ENCODE measurements at places on chromosomes 13 and 19.

DNA sequence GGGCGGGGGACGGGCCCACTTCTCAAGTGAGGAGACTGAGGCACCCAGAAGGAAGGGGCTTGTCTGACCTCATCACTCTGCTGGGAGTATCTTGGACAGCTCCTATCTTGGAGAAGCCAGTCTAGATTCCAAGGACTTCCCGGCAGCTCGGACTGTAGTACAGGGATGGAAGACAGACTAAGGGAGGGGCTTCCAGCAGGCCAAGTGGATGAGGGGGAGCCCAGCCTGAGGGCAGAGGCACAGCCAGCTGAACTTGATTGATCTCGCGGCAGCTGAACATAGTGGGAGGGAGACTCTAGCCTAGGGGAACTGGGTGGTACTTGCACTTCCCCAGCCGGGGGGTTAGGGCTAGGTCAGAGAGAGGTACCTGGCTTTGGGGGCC lies 711 bp downstream of the CILP2 start:
- no peak for DNase-seq

DNA sequence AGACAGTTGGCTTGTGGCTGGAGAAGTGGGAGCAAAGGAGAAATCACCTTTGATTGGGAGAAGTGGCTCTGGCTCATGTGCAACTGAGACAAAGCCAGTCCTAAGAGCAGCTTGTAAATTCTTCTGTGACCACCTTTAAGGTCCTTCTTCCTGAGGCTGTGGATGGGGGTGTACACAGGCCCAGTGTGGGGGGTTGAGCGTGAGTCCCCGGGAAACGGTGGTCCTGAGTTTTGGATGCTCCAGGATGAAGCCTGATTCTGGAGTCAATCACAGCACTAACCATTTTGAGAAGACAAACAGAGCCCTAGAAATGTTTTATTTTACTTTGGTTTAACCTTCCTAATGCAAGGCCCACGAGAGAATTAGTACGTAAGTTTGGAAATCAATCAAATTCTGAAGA lies 3.9 kb upstream of the CEBPA start:
- no peak for DNase-seq

- no peak for DNase-seq
Measured at GRCh38 chr13:101712026-101712348, 259.5 kb downstream of the ITGBL1 start.

- no peak for DNase-seq
Measured at GRCh38 chr13:112828756-112829155, 138.9 kb downstream of the ATP11A start.

DNA sequence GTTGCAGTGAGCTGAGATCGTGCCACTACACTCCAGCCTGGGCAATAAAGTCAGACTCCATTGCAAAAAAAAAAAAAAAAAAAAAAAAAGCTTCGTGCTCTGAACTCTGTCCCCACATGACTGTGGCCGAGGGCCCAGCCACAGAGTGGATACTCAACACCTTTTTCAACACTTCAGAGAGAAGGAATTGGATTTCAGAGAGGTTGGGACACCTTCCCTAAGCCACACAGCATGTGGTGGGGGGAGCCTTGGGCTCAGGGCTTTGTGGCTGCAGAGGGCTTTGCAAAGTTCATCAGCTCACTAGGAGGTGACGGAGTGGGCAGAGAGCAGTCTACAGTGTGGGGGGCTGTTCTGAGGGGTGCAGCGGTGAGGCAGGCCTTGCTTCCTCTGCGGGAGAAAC lies 9.5 kb downstream of the LSM7 start:
- DNase-seq, result no peak

- no peak for DNase-seq
Measured at GRCh38 chr19:4018775-4019504, 11.4 kb downstream of the PIAS4 start.

- DNase-seq, result no peak
Measured at GRCh38 chr19:30004403-30004802, 62.4 kb downstream of the URI1 start.

DNA sequence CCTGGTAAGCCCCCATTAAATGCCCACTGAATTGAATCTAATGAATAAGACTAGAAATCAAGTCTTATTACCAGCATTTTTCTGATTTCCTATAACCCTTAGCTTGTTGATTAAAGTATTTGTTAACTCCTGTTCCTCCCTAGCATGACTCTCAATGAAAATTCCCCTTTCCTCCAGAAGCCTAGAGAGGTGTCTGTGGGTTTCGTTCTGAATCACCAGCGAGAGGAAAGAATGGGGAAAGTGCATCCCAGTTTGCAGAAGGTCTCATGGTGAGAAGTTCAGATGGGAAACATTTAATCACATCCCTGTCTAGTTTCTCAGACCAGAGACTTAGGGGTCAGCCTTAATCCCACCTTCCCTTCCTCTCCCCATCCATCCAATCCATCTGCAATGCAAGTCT lies 26.9 kb downstream of the POU2F2 start:
- no peak for DNase-seq

DNA sequence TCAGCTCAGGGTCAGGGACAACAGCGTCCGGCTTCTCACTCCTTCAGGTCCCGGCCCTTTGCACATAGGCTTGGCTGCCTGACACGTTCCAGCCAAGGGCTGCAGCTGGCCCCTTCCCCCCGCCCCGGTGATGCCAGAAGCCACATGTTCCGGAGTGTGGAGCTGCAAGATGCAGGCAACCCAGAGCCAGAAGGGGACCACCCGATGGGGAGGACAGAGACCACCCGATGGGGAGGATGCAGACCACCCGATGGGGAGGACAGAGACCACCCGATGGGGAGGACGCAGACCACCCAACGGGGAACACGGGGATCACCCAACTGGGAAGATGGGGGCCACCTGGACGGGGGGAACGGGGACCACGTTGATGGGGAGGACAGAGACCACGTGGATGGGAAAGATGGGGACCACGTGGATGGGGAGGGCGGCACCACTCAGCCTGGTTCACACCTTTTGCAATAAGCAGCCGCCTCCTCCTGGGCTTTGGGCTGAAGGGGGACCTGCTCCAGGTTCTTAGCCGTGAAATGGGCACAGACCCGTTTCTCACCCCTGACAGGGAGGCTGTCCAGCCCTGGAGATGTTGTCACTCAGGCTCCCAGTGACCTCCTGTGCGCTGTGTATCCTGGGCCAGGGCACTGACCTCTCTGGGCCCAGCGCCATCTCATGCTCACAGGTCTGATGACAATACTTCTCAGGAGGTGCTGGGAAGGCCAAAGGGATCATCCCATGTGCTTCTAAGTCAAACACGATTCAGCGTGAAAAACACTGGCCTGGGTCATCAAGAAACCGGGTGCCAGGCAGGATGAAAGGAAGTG lies 34.5 kb downstream of the C13orf46 start:
- DNase-seq, result no peak

GRCh38 chr13:53783471-53783870 lies 754.9 kb downstream of the OLFM4 start:
- no peak for DNase-seq

GRCh38 chr19:13162724-13163608 lies 12.8 kb downstream of the IER2 start:
- peak; percentile 90 for DNase-seq

GRCh38 chr13:46743191-46743590 lies 53.8 kb downstream of the ESD start:
- no peak for DNase-seq

DNA sequence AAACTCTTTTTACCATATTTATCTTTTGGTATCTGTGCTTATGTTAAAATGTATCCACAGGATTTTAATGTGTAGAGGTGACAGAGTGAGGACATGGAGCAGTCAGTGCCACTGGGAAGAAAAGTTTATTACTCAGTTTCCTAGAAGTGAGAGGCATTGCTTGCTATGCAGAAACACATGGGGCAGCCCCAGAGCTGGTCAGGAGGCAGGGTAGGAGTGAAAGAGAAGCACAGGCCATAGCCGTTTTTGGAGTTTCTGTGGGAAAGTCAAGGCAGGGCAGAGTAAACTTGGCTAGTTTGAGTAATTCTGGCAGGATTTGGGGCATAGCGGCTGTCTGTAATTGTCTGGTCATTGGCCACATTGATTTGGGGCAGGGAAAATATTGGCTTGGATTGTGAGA lies 370.9 kb downstream of the FGF9 start:
- no peak for DNase-seq

- DNase-seq, result peak; percentile 49
Measured at GRCh38 chr19:49017666-49018351, 918 bp upstream of the LHB start.

DNA sequence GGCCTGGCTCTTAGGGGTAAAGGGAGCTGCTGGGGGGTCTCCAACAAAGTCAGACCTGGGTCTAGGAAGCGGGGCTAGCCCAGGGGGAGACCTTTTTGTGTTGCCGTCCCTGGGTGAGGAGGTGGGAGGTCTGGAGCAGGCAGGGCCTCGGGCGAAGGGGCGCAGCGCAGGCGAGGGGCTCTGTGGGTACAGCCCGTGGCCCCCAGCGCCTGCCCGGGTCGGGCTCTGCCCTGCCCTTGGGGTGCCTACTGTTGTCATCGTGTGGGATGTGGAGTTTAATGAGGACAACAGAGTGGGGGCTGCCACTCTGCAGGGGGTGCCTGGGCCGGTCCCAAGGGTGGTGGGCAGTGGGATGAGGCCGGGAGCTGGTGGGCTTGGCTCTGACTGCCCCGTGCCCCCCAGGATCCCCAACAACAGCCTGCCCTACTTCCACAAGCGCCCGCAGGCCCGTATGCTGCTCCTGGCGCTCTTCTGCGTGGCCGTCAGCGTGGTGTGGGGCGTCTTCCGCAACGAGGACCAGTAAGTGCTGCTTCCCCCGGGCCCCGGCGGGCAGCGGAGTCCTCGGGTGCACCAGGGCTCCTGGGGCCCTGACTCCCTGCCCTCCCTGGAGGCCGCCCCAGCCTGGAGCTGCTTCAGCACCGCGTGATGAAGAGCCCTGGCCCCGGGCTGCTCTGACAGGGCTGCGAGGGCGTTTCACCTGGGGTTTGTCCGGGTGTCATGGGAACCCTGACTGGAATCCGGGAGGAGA lies 12.2 kb downstream of the SPPL2B start:
- DNase-seq, result no peak

DNA sequence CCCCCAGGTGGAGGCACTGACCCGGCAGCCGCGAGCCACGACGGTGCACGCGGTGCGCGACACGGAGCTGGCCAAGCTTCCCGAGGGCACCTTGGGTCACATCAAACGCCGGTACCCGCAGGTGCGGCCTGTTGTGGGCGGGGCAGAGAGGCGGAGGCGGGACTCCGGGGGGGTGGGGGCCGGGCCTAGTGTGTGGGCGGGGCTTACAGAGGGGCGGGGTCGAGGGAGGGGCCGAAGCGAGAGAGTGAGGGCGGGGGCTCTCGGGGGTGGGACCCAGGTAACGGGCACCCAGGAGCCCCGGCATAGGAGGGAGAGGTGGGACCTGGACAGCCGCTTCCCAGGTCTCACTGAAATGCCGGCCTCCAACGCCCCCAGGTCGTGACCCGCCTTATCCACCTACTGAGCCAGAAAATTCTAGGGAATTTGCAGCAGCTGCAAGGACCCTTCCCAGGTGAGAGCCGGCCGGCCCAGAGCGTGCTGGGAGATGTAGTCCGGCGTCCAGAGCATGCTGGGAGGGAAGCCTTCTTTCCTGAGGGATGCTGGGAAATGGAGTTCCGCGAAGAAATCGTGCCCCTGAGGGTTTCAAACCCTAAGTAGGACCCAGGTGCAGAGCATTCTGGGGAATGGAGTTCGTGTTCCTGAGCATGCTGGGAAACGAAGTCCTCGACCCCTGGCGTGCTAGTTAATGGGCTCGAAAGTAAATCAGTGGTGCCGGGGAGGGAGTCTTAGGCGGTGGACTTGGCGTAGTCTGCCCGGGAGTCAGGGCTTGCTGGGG lies 15.7 kb downstream of the PNPLA6 start:
- DNase-seq, result no peak

GRCh38 chr13:102869948-102870676 lies 24.3 kb downstream of the ERCC5 start:
- DNase-seq, result no peak

DNA sequence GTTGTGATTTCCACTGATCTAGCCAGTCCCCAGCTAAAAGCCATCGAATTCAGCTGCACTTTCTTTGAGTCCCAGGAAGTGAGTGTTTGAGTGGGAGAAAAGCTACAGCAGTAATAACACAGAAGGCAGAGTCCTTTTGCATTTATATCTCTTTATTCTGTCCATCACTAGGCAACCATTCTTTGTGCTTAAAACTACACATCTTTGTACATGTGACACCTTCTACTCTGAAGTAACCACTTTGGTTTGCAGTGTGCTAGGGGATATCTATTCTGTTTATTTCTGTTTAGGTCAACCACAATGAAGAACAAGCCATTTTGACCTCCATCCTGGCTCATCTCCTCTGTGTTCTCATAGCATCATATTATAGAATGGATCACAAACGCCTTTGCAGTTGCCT lies 226.0 kb upstream of the SERP2 start:
- no peak for DNase-seq

GRCh38 chr13:79935121-79935520 lies 405.8 kb downstream of the SPRY2 start:
- DNase-seq, result no peak

DNA sequence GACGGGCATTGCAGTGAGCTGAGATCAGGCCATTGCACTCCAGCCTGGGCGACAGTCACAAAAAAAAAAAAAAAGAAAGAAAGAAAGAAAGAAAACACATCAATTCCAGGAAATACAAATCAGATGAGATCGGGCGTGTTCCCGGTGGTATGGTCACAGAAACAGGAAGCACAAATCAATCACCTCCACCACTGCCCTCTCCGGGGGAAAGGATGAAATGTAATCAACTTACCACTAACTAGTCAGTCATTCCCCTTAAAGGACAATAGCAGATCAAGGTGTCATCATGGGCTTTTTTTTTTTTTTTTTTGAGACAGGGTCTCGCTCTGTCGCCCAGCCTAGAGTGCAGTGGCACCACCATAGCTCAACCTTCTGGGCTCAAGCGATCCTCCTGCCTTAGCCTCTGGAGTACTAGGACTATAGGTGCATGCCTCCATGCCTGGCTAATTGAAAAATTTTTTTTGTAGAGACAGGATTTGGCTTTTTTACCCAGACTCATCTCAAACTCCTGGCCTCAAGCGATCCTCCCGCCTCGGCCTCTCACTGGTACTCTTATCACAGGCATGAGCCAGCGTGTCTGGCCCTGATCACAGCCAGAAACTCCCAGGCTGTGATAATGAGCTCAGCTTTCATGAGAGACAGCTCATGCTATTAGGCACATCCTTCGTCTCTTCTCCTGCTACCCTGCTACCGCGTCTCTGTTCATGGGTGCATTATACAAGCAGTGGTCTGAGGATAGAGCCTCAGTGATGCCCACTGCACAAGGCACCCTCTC lies 6.8 kb upstream of the DPRX start:
- DNase-seq, result no peak

DNA sequence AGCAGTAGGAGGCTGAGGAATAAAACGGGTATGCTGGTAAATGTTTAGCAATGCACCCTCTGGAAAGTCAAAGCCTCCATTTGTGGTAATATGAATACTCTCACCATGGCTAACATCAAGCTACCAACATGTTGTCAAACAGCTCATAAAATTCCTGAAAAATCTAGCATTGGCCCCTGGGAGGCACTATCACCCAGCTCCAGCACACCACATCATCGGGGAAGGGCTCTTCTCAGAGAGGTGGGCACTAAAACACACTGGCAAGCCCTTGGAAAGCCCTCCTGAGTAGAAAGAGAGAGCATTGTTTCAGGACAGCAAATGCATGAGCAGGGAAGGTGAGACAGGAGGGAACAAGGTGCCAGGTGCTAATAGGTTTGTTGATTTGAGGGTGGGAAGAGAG lies 53.9 kb upstream of the FLT1 start:
- no peak for DNase-seq

- no peak for DNase-seq
Measured at GRCh38 chr13:76958841-76959432, 10.6 kb downstream of the ACOD1 start.
